ENCODE measurements at places on chromosomes 6 and 20.

- DNase-seq: no peak
Measured at GRCh38 chr20:43725666-43726065, 1.1 kb downstream of the GTSF1L start.

- no peak for DNase-seq
Measured at GRCh38 chr6:136410201-136411024, 120.8 kb upstream of the BCLAF1 start.

- DNase-seq: no peak
Measured at GRCh38 chr6:71512256-71512655, 223.6 kb downstream of the OGFRL1 start.

GRCh38 chr6:154890874-154891273 is 104.2 kb upstream of the TIAM2 start:
- no peak for DNase-seq

DNA sequence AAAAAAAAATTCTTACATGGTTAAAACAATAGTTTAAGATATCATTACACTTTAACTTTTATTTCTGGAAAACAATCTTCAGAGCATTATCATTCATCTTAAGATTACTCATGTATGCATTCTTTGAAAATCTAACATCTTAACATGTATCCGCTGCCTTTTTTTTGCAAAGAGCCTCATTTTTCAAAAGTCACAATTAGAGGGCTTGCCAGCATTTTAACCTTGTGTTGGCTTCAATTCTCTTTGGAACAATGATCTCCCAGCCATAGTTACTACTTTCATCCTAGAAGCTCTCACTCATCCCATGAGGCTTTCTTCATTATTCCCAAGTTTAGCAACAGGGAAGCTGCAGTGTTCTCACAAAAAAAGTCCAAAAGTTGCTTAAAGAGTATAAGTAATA is 330.8 kb downstream of the BCKDHB start:
- no peak for DNase-seq

DNA sequence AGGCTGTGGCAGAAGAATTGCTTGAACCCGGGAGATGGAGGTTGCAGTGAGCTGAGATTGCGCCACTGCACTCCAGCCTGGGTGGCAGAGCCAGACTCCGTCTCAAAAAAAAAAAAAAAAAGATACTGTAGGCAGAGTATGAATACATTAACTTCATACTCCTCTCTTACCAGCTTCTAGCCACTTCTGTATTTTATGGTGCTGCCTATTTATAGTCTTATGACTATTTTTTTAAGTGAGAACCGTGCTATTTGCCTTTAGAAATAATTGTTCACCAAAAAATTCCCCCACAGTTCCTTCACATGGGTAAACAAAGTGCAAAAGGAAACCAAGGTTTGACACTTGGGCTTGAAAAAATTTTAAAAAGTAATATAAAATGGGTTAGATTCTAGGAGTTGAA is 1.5 kb upstream of the SNRNP48 start:
- DNase-seq: no peak

- DNase-seq: peak; percentile 82
Measured at GRCh38 chr6:31821301-31822035, 6.1 kb upstream of the HSPA1B start.

GRCh38 chr6:122412001-122412400 is 12.5 kb downstream of the HSF2 start:
- DNase-seq: no peak

DNA sequence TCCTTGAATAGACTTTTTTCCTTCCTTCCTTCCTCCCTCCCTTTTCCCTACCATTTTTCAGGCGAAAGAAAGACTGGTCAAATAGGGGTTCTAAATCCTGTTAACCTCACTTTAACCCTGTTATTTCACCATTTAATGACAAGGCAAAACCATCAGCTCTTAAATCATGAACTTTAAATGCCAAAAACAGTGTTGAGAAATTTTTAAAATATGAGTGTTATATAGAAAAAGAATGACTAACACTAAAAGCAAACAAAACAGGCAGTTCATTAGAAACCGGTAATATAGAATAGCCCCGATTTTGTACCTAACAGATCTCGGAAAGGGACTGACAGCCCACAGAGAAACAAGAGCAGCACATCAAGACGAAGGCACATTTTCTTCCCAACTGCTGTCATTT is 57.4 kb upstream of the CEP85L start:
- DNase-seq: no peak

DNA sequence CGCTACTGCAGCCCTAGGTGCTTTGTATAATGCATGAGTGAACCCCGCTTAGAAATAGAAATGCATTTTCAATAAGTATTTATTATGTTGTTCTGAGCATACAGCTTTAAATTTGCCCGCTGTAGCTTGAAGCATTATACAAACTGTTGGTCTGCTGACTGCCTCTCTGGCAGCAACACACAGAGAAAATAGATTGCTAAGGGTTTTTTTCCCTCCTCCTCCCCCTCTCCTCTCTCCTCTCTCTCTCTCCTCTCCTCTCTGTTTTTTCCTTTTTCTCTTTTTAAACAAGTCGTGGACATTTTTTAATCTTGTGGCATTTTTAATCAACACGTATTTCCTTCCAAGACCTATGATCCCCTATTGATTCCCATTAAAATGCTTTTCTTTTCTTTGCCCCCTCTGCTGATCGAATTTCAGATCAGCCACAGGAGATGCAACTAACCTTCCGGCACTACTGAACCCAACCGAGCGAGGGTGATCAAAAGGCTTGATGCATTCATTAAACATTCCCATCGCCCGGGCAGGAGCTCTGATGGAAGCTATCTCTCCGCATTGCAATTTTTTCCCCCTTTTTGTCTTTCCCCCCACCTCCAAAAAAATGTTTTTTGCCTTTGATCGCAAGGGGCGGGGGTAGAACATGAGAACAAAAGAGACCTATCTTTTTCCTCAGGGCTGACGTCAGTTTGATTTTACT is 90.7 kb upstream of the ARID1B start:
- DNase-seq: peak; percentile 42

GRCh38 chr6:167120583-167120903 is 2.4 kb upstream of the CCR6 start:
- no peak for DNase-seq

GRCh38 chr6:166318649-166319600 is 10.7 kb upstream of the PRR18 start:
- no peak for DNase-seq

DNA sequence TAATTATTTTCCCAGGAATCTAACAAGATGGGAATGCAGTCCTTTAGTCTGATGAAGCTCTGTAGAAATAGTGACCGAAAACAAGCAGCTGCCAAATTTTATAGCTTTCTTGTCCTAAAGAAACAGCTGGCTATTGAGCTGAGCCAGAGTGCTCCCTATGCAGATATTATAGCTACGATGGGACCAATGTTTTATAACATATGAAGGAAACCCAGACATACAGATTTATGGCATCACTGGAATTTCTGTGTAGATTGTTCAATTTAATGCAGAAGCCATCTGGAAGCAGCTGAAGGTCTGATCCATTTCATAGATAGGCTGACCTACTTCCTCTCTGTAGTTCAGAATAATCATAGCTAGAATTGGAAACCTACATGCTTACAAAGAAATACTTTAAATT is 11.8 kb upstream of the SNPH start:
- no peak for DNase-seq

- DNase-seq: no peak
Measured at GRCh38 chr6:152846825-152847224, 96.2 kb downstream of the VIP start.

All from stimulated activated naive CD8-positive, alpha-beta T cell treated with anti-CD3 and anti-CD28 coated beads, Interleukin-15, Interleukin-2, amounts not matched to agents 100 U/mL and 50 U/mL, for 24 hours (primary cell).